ENCODE measurements at places on chromosomes 2 and 18.

DNA sequence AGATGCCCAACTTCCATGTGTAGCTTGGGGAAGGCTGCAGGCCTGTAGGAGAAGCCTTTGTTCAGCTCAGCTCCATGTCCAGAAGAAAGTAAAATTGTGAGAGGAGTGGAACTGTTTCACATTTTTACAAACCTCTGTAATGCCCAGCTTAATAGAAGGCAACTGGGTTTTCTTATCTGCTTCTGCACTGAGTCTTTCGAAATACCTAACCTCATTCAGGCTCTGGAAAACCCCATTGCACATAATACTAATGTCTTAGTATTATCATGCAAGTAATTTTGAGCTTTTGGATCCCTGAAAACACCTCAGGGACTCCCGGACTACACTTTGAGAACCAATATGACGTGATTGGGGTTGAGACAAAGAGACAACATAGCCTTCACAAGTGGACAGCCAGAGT is 5.8 kb downstream of the SMIM21 start:
- DNase-seq, result no peak

DNA sequence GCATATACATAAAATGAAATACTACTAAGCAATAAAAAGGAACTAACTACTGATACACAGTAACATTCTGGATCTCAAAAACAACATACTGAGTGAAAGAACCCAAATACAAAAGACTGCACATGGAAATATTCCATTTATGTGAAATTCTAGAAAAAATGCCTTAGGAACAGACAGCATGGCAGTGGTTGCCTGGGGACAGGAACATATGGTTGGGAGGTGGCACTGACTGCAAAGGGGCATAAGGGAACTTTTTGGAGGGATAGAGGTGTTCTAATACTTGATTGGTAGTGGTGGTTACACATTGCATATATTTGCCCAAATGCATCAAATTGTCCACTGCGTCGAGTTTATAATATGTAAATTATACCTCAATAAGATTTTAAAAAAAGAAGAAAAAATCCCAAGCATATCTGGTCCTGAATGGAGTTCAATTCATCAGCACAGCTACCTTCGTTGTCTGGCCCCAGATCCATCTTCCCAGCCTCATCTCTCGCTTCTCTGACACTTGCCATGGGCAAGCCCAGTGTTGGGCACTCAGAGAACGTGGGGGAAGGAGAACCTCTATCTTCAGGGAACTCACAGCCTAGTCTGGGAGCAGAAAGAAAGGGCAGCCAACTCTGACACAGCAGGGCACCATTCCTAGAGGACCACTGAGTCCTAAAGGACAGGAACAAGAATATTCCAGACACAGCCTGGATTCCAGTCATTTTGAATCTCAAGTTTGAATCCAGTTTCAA is 8.6 kb upstream of the SMAD4 start:
- DNase-seq, result no peak

DNA sequence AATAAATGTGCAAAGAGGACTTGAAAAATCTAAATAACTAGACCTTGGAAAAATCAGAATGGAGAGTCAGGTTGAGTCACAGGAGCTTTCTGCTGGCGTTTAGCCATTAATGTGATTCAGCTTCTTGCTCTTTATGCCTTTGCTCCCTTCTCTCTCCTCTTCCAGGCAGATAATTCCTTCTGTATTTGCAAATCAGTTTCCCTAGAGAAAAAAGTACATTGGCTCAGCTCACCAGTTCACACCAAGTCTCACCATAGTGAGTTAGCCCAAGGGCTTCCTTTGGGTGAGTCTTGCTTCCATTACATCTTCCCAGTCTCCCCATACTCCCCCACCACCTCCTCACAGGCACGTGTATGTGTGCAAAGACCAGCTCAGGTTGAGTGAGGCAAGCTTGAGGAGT is 73.6 kb downstream of the CYBRD1 start:
- no peak for DNase-seq

DNA sequence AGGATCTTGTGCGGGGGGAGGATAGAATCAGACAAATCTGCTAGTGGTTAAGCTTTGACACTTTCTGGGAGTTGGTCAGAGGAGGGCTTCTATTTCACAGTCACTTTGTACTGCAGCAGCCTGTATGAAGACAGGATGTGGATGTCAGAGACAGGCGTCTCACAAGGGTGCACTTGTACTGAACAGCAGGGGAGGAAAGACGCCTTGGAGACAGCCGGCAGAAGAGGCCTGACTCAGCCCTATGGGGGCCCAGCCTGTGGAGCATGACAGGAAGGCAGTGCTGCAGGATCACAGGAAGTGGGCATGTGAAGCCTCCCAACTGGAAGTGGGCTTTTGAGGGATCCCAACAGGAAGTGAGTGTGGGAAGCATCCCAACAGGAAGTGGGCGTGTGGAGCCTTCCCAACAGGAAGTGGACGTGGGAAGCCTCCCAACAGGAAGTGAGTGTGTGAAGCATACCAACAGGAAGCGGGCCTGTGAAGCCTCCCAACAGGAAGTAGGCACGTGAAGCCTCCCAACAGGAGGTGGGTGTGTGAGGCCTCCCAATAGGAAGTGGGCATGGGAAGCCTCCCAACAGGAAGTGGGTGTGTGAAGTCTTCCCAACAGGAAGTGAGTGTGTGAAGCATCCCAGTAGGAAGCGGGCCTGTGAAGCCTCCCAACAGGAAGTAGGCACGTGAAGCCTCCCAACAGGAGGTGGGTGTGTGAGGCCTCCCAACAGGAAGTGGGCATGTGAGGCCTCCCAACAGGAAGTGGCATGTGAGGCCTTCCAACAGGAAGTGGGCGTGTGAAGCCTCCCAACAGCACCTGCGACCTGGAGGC is 212.3 kb downstream of the SNTG2 start:
- DNase-seq, result peak; percentile 67

DNA sequence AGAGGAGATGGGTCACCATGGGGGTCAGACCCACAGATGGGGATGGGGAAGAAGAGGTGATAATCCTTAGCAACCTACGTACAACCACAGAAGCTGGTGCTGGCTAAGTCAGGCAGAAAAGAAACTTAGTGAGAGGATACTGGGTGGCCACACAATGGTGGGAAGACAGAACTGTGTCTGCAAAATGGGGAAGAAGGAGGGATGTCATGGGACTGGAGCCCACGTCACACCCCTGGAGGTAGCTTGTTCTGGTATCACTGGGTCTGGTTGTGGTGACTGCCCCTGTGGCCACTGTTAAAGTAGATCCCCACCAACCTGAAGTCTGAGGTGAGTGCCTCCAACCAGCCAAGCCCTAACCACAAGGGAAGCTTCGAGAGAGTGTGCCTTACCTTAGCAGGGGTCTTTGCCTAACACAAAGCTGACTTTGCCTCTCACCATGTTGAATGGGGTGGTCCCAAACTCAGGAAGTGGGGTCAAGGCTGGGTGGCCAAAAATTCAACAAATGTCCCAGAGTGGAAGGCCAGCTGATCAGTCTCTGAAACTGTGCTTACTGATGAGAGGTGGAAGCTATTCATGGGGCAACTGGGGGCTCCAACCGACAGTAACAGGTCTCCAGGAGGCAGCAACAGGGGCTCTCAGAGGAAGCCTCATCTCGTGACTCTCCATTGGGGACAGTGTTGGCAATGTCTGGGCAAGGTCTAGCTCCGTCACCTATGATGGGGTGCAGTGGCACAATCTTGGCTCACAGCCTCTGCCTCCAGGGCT is 64.8 kb upstream of the SLC1A4 start:
- no peak for DNase-seq

DNA sequence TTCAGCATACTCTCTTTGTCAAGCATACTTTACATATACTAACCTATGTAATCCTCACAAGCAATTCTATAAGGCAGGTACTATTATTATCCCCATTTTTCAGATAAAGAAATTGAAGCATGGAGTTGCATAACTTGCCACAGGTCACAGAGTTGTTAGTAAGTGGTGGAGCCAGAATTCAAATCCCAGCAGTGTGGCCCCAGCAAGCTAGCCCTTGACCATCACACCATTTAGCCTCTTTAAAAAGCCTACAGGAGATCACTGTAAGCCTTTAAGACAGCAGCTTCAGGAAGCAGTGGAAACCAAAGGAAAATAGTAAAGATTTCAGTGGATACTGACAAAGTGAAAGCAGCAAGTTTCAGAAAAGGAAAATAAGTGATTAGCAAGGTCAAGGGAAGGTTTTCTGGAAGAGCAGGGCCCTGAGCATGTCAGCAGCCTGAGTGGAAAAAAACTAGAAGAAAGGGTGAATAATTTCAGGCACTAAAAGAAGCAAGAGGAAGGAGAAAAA is 11.7 kb downstream of the B4GALT6 start:
- DNase-seq, result no peak

DNA sequence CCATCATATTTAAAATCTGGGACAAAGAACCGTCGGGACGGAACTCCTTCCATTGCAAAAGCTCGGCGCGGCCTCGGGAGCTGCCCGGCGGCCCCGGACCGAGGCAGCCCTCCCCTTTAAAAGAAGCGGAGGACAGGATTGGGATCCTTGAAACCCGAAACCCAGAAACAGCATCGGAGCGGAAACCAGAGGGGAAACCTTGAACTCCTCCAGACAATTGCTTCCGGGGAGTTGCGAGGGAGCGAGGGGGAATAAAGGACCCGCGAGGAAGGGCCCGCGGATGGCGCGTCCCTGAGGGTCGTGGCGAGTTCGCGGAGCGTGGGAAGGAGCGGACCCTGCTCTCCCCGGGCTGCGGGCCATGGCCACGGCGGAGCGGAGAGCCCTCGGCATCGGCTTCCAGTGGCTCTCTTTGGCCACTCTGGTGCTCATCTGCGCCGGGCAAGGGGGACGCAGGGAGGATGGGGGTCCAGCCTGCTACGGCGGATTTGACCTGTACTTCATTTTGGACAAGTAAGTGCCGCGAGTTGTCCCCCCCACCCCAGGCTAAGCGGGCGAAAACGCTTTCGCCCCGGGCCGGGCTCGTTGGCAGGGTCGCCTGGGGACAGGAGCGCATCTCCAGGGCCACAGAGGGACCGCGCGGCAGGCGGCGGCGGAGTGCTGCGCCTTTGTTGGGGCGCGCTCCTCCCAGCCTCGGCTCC is at the start of gene ANTXR1:
TSS of gene ANTXR1 (plus strand) at position 38 of the 698 bp plus-strand sequence. CDS start at position 359, 321 bp downstream.
- no peak for DNase-seq

GRCh38 chr2:51782921-51783765 is 751.2 kb upstream of the NRXN1 start:
- no peak for DNase-seq

- DNase-seq, result no peak
Measured at GRCh38 chr2:99898336-99899048, 243.9 kb downstream of the AFF3 start.

DNA sequence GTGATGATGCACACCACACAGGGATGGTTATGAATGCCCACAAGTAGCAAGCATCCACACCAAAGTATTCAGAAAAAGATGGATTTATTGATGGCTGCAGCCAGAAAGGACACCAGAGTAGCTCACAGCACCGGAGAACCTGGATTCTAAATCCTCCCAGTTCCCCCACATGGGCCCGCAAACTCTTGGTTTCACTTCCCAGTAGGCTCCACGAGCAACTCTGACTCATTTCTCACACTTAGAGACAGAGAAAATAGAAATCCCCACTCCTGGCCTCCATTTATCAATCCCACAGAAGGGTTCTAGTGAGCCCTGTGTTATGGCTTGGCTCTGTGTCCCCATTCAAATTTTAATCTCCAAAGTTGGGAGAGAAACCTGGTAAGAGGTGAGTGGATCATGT is 426.7 kb upstream of the MYT1L start:
- DNase-seq, result no peak

- no peak for DNase-seq
Measured at GRCh38 chr2:28273751-28274150, 118.9 kb upstream of the FOSL2 start.

DNA sequence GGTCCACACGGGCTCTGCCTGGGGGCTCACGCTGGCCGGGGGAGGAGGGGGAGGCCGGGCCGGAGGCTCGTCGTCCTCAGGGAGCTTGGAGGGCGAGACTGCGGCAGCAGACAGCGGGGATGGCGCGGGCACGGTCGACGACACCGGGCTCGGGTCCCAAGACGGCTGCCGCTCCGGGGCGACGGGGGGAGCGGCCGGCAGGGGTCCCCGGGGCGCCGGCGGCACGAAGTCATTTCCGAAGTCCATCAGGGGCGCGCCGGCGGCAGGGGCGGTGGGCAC is 491 bp downstream of the RTN4 start:
- no peak for DNase-seq

DNA sequence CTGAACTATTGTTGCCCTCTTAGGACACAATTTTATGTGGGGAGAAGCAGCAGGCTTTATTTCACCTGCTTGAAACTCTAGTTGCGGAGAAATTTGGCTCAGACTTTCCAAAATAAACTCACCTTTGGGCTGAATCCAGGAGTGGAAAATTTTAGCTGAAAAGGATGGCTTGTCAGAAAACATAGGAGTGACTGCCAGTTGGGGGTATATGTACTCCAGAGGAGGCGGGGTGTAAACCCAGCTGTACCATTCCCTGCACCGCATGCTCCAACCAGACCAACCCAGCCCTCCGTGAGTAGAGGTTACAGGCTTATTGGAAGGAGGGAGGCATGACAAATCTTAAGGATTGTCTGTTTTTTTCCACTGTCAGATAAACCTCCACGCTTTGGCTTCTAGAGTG is 53.8 kb downstream of the PRKCE start:
- DNase-seq, result no peak

DNA sequence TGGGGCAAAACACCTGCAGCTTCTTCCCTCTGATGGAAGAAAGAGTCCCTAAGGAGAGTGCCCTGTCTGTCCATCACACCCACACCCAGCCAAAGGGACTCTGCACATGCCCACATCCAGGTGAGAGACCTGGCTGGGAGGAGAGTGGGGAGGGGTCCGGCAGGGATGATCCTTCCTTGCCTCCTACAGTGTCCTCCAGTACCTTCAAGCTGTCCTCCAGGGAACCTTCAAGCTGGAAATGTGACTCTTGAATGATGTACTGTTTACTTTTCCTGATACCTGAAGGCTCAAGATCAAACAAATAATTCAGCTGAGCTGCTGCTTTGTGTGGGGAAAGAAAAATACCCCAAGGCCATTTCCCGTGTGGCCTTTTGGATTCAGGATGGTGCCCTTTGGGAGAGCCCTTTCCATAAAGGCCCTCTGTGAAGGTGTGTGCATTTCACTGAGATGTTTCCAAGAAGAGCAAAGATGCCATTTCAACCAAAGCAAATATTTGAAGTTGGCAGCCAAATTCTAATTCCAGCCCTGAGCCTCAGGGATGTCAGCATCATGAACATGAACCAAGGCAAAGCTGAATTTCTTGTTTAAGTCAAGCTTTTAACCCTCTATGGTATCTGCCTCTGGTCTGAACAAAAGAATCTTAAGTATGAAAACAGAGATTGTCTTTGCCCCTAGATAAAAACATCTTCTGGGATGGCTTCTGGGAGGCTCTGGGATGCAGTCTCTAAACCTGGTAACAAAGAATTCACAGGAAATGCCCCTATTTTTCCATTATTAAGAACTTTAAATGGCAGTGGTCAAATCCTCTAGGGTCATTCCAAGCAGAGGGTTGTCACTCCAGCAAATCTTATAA is 11.1 kb downstream of the EVA1A start:
- no peak for DNase-seq

Measured in stimulated activated naive CD4-positive, alpha-beta T cell (primary cell).